ENCODE measurements at places on chromosomes 5 and 9.

GRCh38 chr9:134557331-134557730 lies 84.3 kb upstream of the COL5A1 start:
- no peak for DNase-seq

- DNase-seq = peak; percentile 39
Observed at GRCh38 chr9:36132086-36132485, 4.4 kb upstream of the GLIPR2 start.

GRCh38 chr9:108142504-108143201 lies 653.1 kb upstream of the KLF4 start:
- DNase-seq = peak; percentile 91

DNA sequence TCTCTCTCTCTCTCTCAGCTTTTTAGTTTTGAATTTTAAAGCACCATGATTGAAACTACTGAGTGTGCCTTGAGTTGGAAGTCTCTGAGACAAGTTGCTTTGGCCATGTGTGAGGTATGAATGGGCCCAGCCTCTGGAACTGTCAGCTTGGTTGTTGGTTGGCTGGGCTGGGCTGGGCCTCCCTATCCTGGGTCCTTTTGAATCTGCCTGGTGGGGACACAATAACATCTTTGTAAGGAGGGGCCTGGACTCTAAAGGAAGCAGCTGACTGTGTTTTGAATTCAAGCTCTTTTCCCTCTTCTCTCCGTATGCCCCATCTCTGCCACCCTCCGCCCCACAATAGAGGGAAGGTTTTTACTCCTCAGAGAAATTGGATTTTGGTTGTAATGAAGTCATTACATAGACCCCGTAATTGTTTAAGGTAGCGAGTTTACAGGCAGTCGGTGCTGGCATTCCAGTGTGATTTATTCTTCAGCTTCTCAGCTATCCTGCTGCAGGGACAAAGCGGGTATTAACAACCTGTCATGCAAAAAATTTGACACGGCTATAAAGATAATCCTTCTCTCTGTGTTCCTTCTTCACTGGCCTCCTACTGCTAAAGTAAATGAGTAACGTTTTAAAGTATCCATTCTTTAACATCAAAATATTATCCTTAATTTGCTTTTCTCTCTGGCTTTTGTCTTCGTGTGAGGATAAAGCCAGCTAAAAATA lies 105.4 kb downstream of the DAPK1 start:
- no peak for DNase-seq

DNA sequence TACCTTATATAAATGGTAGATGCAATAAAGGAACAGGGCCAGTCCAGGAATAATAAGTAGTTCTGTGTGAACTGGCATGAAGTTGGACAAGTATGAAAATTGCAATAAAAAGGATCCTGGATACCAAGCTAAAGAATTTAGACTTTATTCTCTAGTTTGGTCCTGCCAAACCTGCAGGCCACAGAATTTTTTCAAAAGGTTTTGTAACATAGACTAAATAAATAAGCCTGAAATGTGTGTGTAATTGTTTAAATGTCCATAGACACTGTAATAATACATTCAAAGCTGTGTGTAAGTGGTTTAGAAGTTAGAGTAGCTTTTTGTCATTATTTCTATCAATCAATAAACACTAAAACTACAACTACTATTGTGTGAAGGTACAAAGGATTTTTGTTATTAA lies 75.8 kb upstream of the PLPP1 start:
- DNase-seq = no peak

- DNase-seq = no peak
Observed at GRCh38 chr5:23446424-23446823, 61.0 kb upstream of the PRDM9 start.

DNA sequence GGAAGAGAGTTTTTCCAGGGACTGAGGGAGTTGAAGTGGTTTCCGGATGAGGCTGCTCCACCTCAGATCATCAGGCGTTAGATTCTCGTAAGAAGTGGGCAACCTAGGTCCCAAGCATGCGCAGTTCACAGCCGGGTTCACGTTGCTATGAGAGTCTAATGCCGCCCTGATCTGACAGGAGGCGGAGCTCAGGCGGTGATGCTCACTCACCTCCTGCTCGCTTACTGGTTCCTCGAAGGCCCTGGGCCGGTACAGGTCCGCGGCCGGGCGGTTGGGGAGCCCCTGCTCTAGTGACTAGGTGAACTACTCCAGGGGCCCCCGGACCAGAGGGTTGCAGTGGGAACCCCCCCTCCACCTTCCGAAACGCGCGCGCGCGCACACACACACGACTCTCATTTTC lies 997 bp upstream of the RNF130 start:
- DNase-seq = no peak

DNA sequence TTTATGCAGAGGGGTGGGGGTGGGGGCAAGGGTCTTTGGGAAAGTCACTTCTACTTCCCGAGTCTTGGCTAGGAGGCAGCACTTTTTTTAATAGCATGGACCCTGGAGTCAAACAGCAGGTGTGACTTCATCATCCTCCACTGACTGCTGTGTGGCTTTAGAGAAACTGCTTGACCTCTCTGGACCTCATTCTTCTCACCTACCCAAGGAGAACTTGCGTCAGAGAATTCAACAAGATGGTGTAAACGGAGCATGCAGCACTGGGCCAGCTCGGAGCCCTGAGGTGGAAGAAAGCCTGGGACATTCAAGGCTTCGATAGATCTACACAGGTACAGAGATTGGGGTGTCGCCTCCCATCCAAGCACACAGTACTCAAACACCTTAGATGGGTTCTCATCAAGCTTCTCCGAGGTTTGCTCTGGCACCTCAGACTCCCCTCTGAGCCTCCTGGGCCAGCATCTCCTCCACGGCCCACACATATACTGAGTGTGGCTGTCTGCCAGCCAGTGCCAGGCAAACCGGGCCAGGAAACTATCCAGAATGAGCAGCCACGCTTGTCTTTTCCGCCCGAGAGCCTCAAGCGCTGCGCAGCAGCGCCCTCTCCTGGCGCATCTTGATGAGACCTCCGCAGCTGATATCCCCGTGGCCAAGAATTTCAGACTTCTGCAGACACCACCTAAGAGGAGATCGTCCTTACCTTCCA lies 4.6 kb upstream of the SLC25A48 start:
- peak; percentile 85 for DNase-seq

GRCh38 chr5:169740435-169740834 lies 103.4 kb downstream of the DOCK2 start:
- DNase-seq = no peak

- DNase-seq = no peak
Observed at GRCh38 chr5:124948754-124949275, 202.4 kb upstream of the ZNF608 start.

DNA sequence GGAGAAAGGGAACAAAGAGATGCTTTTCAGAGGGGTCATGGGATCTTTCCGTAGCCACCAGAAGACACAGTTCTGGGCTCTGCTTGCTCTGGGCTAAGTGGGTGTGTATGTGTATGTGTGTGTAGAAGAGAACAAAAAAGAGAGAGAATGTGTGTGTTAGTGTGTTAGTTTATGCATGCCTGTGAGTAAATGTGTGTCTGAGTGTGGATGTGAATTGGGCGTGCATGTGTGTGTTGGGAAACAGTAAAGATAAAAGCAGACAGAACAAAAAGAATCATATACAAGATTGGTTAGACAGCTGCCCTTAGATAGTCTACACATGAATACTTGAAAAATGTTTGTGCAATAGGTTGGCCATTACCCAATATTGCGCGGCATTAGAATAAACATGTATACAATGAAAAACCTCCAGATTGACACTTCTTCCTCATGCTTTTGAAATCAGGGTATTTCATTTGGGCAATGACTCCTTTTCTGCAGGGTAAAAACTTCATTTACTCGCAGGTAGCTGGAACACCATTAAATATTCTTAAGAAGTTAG lies 36.5 kb upstream of the HSPA9 start:
- DNase-seq = no peak

GRCh38 chr5:168976311-168976970 lies 324.5 kb downstream of the SLIT3 start:
- no peak for DNase-seq

DNA sequence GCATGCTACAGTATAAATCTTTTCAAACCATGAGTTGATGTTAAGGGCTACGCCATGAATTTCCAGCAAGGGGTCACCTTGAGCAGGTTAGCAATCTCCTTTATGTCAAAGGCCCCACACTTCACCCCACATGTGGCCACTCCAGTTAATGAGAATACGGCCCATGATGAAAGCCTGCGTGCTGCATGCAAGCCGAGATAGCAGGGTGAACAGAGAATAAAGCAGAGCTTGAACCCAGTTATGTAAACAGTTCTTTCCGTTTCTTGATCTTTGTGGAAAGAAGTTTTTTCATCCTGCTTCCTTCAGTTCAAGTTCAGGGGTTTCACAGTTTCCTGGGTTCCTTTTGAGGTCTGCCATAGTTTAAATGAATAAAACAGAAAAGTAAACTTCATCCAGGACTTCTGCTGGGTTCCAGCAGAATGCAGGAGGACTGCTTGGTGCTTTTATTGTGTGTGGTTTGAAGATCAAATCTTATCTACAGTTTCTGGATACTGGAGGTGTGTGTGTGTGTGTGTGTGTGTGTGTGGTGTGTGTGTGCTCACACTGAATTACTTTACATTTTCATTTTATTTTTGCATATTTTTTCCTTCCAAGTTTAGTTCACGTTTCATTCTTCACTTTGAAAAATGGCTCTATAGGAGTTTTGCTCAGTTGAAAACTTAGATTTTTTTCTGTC lies 87.1 kb downstream of the HMHB1 start:
- no peak for DNase-seq

GRCh38 chr5:176812269-176813259 lies 2.2 kb downstream of the UNC5A start:
- DNase-seq = no peak

DNA sequence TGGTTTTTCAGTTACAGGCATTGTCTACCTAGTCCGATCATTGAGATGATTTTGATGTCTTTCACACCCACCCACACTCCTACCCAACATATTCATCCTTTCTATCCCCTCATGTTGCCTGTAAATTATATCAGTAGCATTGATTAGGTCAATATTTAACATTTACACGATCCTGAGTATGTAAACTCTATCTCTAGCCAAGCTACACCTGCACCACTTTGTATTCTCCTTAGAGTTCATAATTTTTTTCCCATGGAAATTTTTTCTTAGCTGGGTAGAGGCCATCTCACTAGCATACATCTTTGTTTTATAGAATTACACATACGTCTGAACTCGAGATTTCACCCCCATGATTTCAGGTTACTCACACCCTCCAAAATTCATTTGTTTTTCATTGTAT lies 30.6 kb downstream of the GCNT4 start:
- DNase-seq = no peak

DNA sequence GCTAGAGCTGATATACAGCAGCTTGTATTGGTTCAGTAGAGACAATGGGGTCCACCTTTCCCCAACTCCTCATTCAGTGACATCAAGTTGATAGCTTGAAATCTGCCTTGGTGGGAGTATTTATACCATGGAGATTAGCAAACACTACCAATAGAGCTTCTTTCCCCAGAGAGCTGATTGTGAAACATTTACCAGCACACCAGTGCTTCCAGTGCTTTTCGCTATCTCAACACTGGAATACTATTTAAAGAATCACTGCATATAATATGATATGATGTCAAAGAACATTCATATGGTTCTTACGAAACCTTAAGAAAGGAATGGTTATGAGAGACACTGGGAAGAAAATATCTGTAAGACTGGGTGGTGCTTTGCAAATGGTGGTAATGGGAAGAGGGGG lies 21.8 kb upstream of the RNF145 start:
- DNase-seq = peak; percentile 9

- DNase-seq = no peak
Observed at GRCh38 chr9:5825895-5826622, 6.9 kb downstream of the ERMP1 start.

DNA sequence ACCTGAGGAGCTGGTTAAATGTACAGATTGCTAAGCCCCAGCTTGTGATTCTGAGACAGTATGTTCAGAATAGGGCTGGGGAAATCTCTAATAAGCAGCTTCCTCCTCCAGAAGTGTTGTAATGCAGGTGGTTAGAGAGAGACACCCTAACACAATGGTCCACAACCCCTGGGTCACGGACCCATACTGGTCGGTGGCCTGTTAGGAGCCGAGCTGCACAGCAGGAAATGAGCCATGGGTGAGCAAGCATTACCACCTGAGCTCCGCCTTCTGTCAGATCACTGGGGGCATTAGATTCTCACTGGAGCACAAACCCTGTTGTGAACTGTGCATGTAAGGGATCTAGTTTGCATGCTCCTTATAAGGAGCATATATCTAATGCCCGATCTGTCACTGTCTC lies 61.8 kb downstream of the SLC36A1 start:
- DNase-seq = no peak

DNA sequence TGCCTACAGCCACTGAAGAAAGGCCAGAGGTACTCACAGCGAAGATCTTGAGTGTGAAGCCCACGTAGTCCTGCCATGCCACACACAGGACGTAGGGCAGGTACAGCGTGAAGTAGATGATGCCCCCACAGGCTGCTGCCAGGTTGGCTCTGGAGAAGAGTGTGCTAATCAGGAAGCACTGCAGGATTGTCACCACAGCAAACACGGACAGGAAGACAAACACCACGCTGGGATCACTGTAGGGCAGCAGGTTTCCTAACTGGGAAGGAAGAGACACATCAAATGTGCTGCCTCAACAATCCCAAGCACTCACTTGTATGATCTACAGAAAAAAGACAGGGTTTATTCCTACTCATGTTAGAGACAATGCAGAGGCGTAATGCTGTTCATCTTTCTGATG lies 63.0 kb downstream of the NIPSNAP3B start:
- no peak for DNase-seq

- no peak for DNase-seq
Observed at GRCh38 chr5:74237571-74238145, 402.9 kb downstream of the ENC1 start.

- DNase-seq = no peak
Observed at GRCh38 chr5:176895831-176896230, 3.3 kb downstream of the HK3 start.

DNA sequence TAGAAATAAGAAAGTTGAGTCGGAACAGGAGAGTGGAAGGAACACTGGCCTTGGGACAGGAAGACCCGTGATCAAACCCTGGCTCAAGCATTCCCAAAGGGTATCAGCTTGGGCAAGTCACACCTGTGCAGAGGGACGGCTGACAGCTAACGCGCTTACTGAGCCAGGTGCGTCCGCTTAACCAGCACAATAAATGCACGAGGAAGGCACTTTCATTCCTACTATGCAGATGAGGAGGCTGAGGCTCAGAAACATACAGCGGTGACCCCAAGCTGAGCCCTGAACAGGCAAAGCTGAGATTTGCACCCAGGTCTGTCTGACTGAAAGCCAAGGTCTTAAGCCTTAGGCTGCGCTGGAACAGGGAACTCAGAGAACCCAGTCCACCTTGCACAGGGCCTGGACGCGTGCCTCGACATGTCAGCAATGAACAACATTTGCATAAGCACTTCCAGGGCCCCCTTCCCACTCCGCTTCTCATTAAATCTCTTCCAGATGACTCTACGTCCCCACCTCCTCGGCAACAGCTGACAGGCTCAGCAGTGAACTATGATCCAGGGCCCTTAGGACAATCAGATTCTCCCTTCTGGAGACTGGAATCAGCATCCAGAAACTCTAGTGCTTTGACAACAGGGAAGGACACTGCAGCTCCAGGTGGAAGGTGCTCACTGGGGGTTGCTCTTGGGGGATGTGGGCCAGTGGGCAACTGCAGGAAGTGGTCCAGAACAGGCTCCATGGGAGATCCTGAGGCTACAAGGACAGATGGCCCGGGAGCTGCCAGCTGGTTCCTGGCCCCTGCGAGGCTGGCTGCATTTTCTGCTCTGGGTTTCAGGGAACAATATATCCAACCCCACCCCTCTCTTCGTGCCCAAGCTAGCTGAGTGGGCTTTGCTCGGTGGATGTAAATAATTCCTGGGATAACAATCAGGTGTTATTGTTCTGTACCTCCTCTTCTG lies 35.2 kb downstream of the SH3PXD2B start:
- peak; percentile 69 for DNase-seq

All from foreskin fibroblast (primary cell).